ENCODE measurements at places on chromosomes 2 and 18.

DNA sequence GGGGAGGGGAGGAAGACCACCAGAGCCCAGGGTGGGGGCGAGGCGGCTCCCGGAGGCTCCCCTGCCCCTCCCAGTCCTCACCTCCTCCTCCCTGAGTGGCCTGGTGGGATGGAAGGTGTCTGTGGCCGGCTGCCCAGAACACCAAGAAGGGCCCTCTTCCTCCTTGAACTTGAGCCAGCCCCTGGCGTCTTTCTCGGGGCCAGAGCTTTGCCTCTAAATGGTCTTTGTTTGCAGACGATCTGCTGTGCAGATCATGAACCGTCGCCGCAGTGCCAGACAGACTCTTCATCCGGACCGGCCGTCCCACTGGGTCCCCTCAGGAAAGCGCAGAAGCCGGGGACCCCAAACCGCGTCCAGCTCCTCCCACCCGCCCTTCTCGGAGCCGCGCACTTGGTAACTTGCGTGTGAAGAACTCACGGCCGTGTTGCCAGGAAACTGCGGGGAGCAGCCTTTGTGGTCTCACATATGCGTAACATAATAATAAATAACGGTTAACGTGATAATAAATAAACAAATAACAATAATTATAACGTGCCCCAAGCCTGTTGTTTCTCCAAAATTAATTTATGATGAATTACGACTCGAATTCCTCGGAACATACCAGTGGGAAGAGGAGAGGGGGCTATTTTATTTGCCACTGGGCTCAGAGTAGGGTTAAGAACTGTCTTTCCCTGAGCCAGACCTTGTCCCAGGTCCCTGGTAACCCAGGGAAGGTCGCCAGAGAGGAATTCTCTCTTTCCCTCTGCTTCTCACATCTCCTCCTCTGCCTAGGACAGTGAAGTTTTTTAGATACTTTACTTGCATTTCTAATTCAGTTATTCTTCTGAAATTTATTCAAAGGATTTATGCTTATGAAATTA, 41.0 kb downstream of the PTGR3 start:
- no peak for DNase-seq

GRCh38 chr2:63012541-63012940, 38.1 kb upstream of the OTX1 start:
- no peak for DNase-seq

DNA sequence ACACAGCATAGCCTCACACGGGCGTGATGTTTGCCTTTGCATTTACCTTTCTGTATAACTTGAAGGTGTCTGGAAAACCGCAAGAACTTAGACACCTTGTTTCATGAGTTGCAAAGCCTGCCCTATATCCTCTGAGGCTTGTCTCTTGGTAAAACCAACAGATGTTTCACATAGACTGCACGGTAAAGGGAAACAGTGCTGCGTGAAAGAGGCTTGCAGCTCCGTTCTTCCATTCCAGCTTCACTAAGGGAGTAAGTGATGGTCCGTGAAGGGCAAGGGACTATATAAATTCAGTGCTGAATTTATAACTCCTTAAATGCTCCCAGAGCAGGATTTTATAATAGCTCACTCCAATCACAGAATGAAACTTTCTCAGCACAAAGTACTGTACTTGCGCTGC, 360.5 kb downstream of the SOX11 start:
- no peak for DNase-seq

DNA sequence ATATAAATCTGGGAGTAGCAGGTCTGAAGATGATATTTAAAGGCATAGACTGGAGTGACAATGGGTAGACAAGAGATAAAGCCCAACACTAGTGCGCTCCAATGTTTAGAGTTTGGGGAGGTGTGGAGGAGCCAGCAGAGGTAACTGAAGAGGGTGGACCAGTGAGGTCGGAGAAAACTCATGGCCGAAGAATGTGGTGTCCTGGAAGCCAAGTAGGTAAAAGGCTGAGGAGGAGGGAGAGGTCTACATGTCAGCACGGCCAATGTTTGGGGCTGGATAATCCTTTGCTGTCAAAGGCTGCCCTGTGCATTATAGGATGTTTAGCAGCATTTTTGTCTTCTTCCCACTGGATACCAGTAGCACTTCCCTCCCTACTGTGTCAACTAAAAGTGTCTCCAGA, 78.8 kb upstream of the KCNE4 start:
- no peak for DNase-seq

DNA sequence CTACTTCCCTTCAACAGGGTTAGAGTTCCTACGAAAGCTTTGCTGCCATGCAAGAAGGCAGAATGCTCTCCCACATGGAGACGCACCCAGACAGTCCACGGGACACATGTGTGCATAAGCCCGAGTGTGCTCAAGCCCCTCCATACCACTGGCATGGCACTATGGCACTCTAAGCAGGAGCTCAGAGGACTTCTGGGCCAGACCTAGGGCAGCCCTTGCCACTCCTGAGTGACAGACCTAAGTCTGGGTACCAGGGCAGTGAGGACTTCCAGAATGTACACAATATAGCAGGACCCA, 11.4 kb upstream of the ARID5A start:
- DNase-seq = no peak

GRCh38 chr2:55431982-55432627, 12.4 kb upstream of the CCDC88A start:
- no peak for DNase-seq

DNA sequence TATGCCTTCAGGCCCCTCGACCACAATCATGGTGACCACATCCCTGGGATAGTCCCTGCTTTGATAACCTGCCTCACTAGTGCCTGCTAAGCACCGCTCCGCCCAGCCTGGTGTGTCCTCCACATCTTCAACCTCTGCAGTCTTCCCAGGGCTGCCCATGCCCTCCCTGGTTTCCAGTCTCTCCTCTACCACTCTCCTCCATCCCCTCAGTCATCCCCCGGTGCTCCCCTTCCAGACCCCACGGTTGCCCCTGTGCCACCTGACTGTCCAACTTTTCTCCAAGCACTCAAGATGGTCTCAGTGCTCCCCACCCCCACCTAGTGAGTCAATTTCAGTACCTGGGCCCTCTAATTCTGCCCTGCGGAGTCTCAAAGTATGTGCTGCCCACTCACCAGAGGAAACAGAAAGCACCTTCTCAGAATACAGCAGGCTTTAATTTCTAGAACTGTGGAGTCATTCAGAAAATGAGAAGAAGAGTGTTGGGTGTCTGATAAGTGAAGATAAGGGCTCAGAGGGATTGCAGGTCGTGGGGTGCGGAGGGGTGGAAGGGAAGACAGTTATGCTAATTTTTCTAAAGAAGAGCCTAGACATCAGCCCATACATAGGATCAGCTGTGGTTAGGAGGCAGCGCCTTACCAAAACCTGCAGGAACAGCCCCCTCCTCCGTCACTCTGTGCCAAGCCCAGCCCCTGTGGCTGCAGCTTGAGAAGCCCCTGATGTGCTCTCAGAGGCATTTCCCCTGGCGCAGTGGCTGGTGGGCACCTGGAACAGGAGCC, 53.6 kb upstream of the CAB39 start:
- no peak for DNase-seq

- DNase-seq = no peak
Observed at GRCh38 chr2:55269645-55269990, 587 bp upstream of the MTIF2 start.

GRCh38 chr18:9177031-9177430, 40.5 kb downstream of the ANKRD12 start:
- no peak for DNase-seq

GRCh38 chr2:217935235-217935879, 67.4 kb downstream of the TNS1 start:
- no peak for DNase-seq

DNA sequence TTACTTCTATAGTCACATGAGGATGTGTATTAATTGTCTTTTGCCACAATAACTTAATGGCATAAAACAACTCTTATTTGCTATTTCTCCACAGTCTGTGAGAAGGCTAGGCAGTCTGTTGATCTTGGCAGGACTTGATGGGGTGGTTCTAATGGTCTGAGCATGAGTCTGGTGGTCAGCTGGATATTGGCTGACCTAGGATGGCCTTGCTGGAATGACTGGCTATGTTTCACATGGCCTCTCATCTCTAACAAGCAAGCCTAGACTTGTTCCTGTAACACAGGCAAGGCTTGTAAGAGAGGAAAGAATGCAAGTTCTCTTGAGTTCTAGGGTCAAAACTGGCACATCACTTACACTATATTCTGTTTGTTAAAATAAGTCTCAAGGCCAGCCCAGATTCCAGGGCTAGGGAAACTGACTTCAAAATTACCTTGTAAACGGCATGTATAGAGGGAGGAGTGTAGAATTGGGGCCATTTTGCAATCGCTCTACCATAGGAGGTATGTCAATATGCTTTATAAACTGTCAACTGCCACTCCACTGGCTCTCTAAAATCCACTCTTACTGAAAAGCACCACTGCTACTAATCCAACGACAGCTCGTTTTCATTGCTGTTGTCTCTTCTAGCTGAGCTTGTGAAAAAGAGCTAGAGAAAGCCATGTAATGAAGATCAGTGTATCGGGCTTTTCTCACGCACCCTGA, 325.0 kb upstream of the PKDCC start:
- DNase-seq = no peak

- no peak for DNase-seq
Observed at GRCh38 chr18:14975431-14975830, 227.5 kb downstream of the ANKRD30B start.

DNA sequence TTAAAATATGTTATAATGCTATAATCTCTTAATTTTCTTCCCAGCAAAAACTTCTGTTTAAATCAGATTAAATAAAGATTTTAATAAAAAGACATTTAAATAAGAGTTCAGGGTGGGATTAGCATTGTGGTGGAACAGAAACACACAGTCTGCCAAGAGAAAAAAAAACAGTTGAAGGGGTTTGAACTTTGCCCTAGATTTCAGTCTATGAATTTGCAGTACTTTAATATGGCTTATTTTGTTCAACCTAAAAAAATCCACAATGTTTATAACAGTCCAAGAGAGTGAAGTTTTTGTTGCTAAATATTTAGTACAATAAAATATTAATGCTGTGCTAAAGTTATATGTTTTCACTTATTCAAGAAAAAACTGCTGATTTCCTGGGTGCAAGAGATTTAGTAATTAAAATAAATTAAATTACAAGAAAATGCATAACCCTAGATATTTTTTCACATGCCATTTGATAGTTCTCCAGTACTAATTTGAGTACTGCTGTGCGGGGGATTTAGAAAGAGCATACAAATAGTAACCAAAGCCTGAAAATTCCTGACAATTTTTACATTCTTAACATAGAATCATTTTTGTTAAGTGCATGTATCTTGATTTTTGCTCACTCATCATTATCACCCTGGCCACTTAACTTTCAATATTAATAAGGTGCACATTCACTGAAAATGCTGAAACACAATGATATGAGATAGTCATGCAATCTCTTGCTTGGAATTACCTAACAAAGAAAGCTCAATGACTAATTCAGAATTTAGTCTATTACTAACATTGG, 52.6 kb downstream of the SLC40A1 start:
- no peak for DNase-seq

GRCh38 chr18:45549290-45549689, 66.0 kb upstream of the SLC14A2 start:
- no peak for DNase-seq
